Cerebellum (tissue), 4 donors: ENCODE measurements at places on chromosomes 4 and X.
A peak's percentile ranks its signal among the peaks of the same experiment; 100 is the strongest.

DNA sequence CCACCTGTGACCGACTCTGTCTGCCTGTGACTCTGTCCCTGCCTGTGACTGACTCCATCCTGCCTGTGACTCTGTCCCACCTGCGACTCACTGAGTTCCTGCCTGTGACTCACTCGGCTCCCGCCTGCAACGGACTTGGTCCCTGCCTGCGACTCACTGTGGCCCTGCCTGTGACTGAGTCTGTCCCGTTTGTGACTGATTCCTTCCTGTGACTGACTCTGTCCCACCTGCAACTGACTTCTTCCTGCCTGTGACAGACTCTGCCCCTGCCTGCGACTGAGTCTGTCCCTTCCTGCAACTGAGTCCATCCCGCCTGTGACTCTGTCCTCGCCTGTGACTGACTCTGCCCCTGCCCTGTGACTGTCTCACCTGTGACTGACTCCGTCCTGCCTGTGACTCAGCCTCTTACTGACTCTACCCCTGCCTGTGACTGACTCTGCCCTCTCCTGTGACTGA is 9.6 kb upstream of the UVSSA start:
- DNase-seq = no peak

- no peak for DNase-seq
Observed at GRCh38 chr4:16070203-16070602, 13.6 kb downstream of the PROM1 start.

GRCh38 chrX:113975441-113975840 is 608.4 kb upstream of the HTR2C start:
- DNase-seq = no peak

DNA sequence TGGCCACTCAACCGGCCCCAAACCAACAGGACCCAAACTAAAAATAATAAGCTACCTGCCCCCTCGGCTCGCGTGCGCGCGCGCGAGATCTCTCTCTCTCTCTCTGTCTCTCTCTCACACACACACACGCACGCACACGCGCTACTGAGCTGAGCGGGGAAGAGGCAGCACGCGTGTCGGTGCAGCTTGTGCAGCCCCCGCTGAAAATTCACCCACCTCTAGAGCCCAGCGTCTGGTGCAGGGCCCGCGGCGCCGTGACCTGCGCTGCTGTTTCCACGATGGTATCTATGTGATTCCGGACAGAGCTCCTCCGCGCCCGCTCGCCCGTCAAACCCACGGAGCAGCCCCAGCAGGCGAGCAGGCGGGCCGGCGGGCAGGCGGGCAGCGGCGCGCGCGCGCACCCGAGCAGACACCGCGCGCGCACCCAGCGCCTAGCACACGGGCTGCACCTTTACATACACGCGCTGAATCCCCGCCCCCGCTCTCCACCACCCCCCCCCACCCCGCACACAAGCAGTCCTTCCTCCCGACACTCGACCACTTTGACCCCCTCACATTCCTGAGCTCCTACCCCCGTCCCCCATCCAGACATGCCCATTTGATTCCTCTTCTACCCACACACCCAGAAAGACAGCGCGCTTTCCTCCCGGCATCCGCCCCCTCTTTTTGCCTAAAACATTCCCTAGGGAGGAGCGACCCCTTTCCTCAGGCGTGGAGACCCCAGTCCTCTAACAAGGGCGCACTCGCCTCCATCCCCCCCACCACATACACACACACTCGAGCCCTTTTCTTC is 1.0 kb downstream of the SLITRK4 start:
- peak; percentile 68 for DNase-seq

GRCh38 chr4:37988670-37989069 is 28.5 kb downstream of the PTTG2 start:
- DNase-seq = no peak

GRCh38 chr4:111483375-111484169 is 661.7 kb upstream of the FAM241A start:
- DNase-seq = no peak

- DNase-seq = no peak
Observed at GRCh38 chr4:84681486-84682274, 98.8 kb downstream of the CDS1 start.
